Uterus (tissue), 4 donors: ENCODE measurements at places on chromosomes 12 and 14. TPM values are rescaled to one million over a fixed set of nuclear protein-coding genes. Genes with fewer than 3 reads are reported as not detected.
A peak's percentile ranks its signal among the peaks of the same experiment; 100 is the strongest.

GRCh38 chr14:90444077-90444696, 47.4 kb downstream of the CALM1 start:
- no peaks in the 10 kb centered on the region for H3K4me1 ChIP-seq
- no peaks in the 10 kb centered on the region for H3K36me3 ChIP-seq
- no peak overlapping the region for H3K4me3 ChIP-seq
- no peak for DNase-seq
- H3K27me3 ChIP-seq: no peaks in the 10 kb centered on the region

DNA sequence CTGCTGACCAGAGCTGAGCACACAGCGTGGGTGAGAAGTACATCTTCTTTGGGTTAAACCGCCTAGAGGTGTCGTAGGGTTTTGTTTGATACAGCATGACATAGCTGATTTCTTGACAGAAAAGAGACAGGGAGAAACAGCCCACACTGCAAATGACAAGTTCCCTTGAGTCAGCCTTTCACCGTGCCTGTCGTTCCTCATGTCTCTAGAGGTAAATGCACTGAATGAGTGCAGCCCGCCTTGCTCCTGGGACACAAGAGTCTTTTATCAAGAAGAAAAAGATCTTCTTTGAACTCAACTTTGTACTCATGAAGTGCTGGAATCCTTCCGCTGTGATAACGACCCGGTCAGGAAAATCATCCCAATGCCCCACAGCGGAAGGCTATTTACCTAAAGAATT, 77.6 kb downstream of the TMEM132D start:
- no peak overlapping the region for H3K4me3 ChIP-seq
- no peaks in the 10 kb centered on the region for H3K36me3 ChIP-seq
- H3K27ac ChIP-seq: no peak overlapping the region
- no peaks in the 10 kb centered on the region for H3K27me3 ChIP-seq
- DNase-seq: no peak
- no peaks in the 10 kb centered on the region for H3K4me1 ChIP-seq

Gene CLEC4D
- not detected for total RNA-seq

Gene CCDC60
- not detected for total RNA-seq

DNA sequence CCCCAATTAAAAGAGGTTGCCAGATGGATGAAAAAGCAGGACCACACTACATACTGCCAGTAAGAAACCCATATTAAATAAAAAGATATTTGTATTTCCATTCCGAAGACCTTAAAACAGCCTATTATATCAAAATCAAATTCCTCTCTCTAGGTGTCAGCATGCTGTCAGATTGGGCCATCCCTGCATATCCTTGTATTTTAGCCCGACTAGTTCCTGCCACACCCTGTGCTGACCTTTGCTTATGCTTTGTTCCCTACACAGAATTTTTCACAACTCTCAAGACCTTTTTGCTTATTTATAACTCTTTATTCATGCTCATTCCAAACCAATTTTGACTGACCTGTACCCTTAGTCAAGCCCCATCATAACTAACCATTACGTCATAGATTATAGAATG, 12.8 kb downstream of the GSKIP start:
- no peak for DNase-seq
- H3K4me1 ChIP-seq: no peaks in the 10 kb centered on the region
- H3K27me3 ChIP-seq: no peaks in the 10 kb centered on the region
- H3K4me3 ChIP-seq: no peak overlapping the region

DNA sequence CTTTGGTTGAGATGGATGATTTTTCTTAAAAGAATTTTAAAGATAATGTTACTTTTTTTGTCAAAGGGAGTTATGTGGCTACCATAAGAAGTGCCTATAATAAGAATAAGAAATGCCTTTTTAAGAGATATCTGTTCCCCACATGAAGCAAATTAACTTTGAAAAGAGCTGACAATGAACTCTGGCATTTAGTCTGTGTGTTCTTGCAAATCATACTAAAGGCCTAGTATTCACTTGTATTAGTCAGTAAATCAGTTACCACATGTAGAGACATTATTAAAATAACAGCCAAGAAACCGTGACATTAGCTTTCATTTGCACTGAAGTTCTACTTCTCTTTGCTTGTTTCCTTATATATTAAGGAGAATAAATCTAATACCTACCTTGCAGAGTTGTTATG, 296.3 kb downstream of the CCDC91 start:
- H3K27ac ChIP-seq: peak overlapping the region; percentile 59
- DNase-seq: no peak
- H3K36me3 ChIP-seq: no peaks in the 10 kb centered on the region
- H3K27me3 ChIP-seq: no peaks in the 10 kb centered on the region

DNA sequence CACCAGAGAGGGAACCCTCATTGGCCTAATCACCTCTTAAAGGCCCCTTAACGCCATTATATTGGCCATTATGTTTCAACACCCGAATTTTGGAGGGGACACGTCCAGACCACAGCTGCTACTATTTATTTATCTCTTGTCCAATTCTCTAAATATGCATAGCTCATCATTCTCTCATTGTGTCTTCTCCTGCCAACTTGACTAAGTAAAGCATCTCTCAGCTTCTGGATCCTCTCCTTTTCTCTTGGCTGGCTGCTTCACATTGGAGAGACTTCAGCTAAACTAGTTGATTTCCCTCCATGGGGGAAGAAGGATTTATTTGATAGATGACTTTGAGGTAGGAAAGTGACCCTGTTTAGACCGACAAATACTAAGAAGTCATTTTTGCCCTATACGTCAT, 120.4 kb upstream of the KRR1 start:
- H3K4me1 ChIP-seq: no peaks in the 10 kb centered on the region
- H3K27me3 ChIP-seq: no peaks in the 10 kb centered on the region
- no peak overlapping the region for H3K4me3 ChIP-seq
- DNase-seq: no peak
- H3K27ac ChIP-seq: no peak overlapping the region

DNA sequence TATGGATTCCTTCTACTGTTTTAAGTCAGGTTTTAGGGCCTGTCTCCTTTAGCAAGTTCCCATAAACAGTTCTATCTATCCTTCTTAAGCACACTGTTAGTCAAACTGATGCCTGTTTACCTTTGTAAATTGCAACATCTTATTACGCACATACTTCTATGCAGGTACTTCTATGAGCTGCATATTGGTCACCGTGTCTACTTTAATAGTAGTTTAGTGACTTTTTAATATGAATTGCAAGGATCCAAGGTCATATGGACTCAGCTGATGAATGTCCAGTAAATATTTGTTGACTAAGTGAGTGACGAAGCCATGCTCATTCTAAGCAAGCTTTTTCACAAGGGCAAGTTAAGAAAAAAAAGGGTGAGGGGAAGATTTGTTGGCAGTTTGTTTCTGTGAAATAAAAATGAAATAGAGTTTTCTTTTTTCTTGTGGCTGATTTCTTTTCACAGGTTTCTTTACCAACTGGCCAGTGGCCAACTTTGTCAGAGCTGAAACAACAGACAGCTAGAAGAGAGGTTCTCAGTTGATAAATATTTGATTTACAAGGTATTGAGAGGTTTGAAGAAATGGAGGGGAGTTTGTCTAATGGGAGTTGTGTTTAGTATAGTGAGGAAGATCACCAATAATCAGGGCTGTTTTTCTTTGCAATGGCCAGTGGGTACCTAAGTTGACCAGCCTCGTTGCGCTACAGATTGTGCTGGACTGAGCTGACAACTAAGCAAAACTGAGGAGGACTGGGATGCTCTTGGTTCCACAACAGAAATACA, 141.1 kb downstream of the SLC15A5 start:
- no peak overlapping the region for H3K4me3 ChIP-seq
- no peaks in the 10 kb centered on the region for H3K4me1 ChIP-seq
- no peaks in the 10 kb centered on the region for H3K27me3 ChIP-seq

Gene LRRC10
- total RNA-seq: not detected

Gene SMIM10L1
- total RNA-seq: 7.5 TPM

DNA sequence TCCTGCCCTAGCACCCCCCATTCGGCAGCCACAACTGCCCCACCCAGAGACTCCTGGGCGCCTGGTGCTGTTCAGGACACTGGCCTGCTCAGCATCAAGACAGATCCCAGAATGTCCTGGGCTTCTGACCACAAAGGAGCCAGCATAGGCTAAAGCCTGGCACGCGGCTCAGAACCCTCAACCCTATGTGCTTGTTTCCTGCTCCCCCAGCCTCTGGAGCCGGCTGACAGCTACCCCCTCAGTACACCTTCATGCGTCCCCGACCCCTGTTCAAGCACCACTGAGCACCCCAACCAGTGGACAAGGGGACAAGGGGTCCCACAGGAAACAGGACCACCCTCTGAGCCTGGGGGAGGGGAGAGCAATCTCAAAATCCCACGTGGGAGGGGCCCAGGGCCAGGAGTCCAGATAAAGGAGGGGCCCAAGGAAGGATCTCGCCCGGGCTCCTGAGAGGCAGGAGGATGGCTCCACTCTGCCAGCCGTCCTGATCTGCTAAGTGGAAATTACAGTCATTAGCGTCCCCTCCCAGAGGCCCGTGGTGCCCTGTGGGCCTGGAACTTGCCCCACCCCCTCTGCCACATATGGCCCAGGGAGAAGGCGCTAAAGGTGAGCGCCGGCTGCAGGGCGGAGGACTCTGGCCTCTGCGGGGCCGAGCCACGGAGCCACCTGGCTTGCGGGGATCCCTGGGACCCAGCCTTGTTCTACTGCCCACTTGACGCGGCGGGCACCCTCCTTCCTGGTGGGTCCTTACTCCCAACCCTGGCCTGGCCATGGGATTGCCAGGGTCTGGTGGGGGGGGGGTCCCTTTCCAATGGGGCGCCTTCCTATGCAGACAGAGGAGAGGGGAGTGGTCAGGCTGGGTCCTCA, 27.2 kb upstream of the GPR132 start:
- peaks cover 24% of the 10 kb centered on the region for H3K4me1 ChIP-seq
- no peaks in the 10 kb centered on the region for H3K36me3 ChIP-seq
- peak overlapping the region; percentile 70 for H3K4me3 ChIP-seq
- peak; percentile 44 for DNase-seq
- peak overlapping the region; percentile 92 for H3K27ac ChIP-seq

Gene SLCO1B1
- not detected for total RNA-seq

DNA sequence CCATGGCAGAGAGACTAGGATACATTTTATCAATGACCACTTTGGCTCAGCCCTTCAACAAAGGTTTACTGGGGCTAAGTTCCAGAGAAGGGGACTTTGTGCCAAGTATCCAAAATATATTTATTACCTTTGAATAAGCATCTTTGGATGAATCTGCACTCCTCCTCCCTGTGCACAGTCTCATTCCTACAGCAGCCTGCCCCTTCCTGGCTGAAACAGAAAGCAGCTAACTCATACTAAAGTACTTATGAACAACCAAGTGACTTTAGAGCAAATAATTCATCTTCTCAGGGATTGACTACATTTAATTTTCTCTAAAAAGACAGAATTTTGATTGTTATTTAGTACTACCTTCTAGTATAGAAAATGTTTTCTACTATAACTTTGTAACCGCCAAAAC, 47.8 kb upstream of the ETV6 start:
- no peak overlapping the region for H3K4me3 ChIP-seq
- H3K36me3 ChIP-seq: no peaks in the 10 kb centered on the region
- no peaks in the 10 kb centered on the region for H3K4me1 ChIP-seq
- no peaks in the 10 kb centered on the region for H3K27me3 ChIP-seq
- peak overlapping the region; percentile 25 for H3K27ac ChIP-seq

DNA sequence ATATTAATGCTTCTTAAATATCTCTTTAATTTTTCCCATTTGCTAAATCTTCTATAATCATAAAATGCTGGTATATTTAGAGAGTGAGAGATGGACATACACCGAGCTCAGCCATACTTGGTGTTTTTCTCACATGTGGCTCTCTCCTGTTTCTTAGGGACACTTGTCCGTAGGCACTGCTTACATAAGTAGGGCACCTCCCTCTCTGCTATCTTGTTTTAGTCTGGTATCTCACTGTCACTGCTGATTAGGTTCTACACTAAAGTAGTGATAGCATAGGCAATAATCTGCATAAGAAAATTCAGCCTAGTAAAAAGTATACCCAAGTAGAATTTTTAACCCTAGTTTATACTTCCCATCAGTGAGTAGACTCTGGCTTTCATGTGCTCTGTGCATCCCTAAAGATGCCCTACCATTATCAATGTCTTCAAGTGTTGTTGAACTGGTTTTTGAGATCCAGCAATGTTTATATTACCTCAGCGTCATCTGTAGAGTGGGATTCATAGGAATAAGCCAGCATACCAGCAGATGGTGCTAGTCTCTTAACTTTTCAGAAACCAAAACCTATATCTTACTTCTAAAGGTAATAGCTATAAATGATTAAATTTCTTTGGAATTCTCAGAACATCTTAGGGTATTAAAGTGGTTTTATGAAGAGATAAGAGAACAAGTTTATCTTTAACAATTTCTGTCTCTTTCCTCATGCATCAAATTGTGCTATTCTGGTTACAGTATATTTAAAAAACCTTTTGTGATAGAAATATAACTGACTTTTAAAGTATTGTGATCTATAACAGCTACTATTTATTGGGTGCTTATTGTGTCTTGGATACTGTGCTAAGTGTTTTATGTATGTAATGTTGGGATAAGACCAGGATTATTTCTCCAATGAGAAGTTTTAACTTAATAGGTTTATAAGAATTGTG, 32.9 kb downstream of the ARID2 start:
- H3K27ac ChIP-seq: no peak overlapping the region
- no peaks in the 10 kb centered on the region for H3K4me1 ChIP-seq
- DNase-seq: no peak
- H3K4me3 ChIP-seq: no peak overlapping the region
- no peaks in the 10 kb centered on the region for H3K27me3 ChIP-seq

Gene DBX2
- not detected for total RNA-seq

DNA sequence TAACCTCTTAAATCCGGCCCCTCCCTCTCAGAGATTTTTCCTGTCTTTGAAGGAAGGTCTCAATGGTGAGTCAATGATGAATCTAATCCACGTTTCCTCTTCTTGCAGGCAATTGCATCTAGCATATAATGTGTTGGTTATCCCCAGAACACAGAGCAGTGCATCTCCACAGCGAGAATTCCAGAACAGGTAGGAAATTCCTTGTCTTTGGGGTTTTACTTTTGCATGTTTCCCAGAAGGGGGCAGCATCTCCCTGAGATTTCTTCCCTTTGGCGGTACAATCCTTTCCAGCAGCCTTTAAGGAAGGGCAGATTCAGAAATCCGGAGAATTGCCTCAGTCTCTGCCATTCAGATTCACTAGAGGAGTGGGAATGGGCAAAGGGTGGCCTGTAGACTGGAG, 128.0 kb downstream of the KCNA5 start:
- no peak for DNase-seq
- no peaks in the 10 kb centered on the region for H3K36me3 ChIP-seq
- no peak overlapping the region for H3K27ac ChIP-seq
- H3K27me3 ChIP-seq: no peaks in the 10 kb centered on the region
- no peak overlapping the region for H3K4me3 ChIP-seq

Gene NEUROD4
- total RNA-seq: not detected

DNA sequence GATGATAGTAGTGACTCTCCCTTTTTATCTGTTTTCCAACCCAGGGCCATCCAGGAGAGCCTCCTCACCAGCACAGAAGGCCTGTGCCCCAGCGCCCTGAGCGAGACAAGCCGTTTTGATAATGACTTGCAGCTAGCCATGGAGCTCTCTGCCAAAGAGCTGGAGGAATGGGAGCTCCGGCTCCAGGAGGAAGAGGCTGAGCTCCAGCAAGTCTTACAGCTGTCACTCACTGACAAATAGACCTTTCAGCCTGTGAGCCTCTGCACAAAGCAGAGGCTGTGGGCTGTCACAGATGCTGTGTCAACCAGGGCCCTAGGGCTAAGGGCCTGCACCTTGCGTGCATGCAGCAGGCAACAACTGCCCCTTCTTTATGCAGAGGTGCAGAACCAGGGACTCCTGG, 11.0 kb downstream of the C12orf76 start:
- DNase-seq: no peak
- no peak overlapping the region for H3K4me3 ChIP-seq
- no peaks in the 10 kb centered on the region for H3K4me1 ChIP-seq
- H3K36me3 ChIP-seq: no peaks in the 10 kb centered on the region
- H3K27ac ChIP-seq: no peak overlapping the region

GRCh38 chr14:52467515-52468266, 84.6 kb downstream of the TXNDC16 start:
- no peak overlapping the region for H3K27ac ChIP-seq
- no peak for DNase-seq
- H3K4me1 ChIP-seq: no peaks in the 10 kb centered on the region
- H3K27me3 ChIP-seq: no peaks in the 10 kb centered on the region
